Peyer's patch (tissue), 4 donors: ENCODE measurements at places on chromosomes 2 and 18. TPM values are rescaled to one million over a fixed set of nuclear protein-coding genes. Genes with fewer than 3 reads are reported as not detected.

Gene GDF7
- total RNA-seq, result 0.09 TPM

Gene SCG2
- total RNA-seq, result 5.1 TPM

Gene AQP12B
- total RNA-seq, result 1.9 TPM

Gene ABCG8
- total RNA-seq, result 17.6 TPM

Gene SLC5A7
- total RNA-seq, result not detected

Gene LIMS4
- total RNA-seq, result 0.67 TPM

DNA sequence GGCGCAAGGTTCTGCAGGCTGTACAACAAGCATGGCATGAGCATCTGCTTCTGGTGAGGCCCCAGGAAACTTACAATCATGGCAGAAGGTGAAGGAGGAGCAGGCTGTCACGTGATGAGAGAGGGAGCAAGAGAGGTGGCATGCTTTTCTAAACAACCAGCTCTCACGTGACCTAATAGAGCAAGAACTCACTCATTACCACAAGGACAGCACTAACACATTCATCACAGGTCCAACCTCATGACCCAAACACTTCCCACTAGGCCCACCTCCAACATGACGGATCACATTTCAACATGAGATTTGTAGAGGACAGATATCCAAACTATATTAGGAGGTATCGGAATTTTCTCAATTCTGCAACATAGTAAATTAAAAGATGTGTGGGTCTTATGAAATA lies 108.8 kb upstream of the DLX2 start:
- DNase-seq, result no peak

- no peak for DNase-seq
These were observed 271.3 kb downstream of the CYRIA start for GRCh38 chr2:16394072-16394985.

GRCh38 chr2:233444501-233444900 lies 90.2 kb downstream of the DGKD start:
- DNase-seq, result peak; percentile 42

DNA sequence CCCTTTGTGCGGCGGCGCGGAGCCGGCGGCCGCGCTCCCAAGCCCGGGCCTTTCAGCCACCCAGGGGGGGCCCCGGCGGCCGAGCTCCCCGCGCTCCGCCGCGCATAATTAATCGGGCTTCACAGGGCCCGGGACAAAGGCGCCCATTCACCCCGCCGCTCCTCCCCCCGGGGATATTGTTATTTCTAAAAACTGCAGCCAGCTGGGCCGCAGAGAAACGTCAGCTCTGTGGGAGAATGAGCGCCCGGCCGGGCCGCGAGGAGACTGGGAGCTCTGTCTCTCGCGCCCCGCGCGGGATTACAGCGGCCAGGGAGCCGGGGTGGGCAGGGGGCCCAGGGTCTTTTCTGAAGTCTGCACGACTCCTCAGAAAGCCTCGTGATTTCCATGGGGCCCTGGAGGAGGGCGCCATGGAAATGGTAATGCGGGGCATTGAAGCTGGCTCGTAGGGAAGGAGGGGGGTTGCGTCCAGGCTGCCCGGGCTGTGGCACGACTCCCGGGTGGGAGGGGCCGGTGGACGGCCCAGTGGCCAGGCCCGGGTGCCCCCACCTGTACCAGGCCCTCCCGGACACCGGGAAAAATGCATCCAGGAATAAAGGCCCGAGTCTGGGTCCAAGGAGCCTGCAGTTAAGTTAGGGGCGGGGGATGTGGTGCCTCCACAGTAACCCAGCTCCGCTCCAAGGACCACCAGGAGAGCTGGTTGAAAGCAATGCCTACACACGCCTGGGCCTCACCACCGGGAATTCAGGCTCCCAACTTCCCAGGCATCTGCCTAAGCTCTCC lies 125.3 kb downstream of the ZFP36L2 start:
- no peak for DNase-seq

- no peak for DNase-seq
These were observed 1.3 kb downstream of the HOXD10 start for GRCh38 chr2:176117823-176118371.
